ENCODE measurements at places on chromosomes 4 and X.

DNA sequence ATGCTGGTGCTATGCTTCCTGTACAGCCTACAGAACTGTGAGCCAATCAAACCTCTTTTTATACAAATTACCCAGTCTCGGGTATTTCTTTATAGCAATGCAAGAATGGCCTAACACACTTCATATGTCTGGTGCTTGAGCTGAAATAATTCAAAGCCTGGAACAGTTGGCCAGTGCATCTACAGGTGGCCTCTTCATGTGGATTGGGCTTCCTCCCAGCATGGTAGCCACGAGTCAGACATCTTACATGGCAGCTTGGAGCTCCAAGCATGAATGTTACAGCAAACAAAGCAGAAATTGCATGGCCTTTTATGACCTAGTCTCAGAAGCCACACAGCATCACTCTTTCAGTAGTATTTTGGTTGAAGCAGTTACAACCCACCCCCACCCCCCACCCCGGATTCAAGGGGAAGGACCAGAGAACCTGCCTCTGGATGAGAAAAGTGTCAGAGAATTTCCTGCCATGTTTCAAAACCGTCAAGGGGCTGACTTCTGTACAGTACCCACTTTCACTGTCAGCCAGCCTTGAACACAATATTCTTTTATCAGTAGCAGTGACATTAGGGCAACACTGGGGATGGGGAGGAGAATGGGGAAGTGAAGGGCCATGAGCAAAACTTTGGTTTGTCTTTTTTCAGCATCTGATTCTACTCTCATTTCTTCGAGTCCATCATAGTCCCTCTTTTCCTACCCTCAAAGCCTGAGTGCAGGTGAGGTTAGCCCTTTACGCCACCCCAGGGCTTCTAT lies 368.7 kb downstream of the BCOR start:
- DNase-seq: no peak

GRCh38 chrX:119468551-119469312 lies 488 bp downstream of the SLC25A5 start:
- peak; percentile 42 for DNase-seq

DNA sequence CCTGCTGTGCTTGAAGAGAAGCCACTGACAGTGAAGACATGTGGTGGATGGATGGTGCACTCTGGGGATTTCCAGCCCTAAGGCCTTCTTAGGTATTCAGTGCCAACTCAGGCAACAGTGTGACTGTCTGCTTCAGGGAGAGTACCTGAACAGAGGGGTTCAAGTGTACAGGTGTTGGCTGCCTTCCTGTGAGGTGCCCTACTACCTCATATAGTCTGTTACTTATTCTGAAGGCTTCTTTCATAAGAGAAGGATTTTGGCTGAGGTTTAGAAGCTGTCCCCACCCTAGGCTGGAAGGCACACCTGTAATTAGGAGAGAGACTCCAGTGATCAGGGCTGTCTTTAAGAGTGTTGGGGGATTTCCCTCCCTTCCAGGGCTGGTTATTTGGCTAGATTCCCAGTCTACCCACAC lies 1.8 kb downstream of the FTHL17 start:
- no peak for DNase-seq

DNA sequence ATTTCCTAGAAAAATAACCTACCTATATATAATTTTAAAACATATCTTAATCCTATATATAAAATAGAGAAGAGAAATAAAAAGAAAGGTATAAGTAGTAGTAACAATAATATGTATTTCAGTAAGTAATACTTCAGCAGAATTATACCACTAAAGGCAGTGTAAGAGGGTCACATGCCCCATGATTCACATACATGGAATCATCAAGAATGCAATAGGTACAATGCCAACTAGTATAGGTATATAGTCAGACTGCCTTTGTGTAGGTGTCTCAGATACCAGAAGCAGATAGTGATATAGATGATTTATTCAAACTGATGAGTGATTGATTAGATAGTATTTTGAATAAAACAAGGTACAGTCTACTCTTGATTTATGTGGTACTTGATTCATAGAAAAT lies 9.4 kb downstream of the AIMP1 start:
- DNase-seq: no peak

GRCh38 chr4:21775703-21776102 lies 172.9 kb downstream of the KCNIP4 start:
- no peak for DNase-seq

DNA sequence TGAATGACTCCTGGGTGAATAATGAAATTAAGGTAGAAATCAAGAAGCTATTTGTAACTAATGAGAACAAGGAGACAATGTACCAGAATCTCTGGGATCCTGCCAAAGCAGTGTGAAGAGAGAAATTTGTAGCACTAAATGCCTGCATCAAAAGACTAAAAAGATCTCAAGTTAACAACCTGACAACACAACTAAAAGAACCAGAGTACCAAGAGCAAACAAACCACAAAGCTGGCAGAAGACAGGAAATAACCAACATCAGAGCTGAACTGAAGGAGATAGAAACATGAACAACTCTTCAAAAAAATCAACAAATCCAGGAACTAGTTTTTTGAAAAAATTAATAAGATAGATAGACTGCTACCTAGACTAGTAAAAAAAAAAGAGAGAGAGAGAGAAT lies 8.4 kb downstream of the CFAP299 start:
- no peak for DNase-seq

All from kidney capillary endothelial cell (primary cell).